ENCODE measurements at places on chromosomes 11 and 22. TPM values are rescaled to one million over a fixed set of nuclear protein-coding genes. Genes with fewer than 3 reads are reported as not detected.

GRCh38 chr11:26851696-26852095 lies 129.8 kb upstream of the SLC5A12 start:
- DNase-seq: no peak

- no peak for DNase-seq
Observed at GRCh38 chr22:48711031-48711431, 1116.6 kb downstream of the BRD1 start.

DNA sequence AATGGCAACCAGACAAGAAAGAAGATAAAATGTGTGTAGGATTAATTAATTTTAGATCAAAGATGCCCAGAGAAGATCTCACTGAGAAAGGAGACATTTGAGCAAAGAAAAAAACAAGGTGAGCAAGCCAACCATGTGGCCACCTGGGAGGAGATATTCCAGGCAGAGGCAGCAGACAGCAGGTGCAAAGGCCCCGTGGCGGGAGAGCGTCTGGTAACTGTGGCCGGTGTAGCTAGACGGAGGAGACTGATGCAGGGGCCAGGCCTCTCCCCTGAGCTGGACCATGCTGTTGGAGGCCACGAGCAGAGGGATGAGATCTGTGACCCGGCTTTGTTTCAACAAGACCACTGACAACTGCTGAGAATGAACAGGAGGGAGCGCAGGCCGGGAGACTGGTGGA lies 23.6 kb downstream of the NECTIN1 start:
- DNase-seq: no peak

- no peak for DNase-seq
Observed at GRCh38 chr11:100676901-100677300, 10.2 kb upstream of the ARHGAP42 start.

- DNase-seq: no peak
Observed at GRCh38 chr11:57562596-57562995, 4.9 kb downstream of the UBE2L6 start.

DNA sequence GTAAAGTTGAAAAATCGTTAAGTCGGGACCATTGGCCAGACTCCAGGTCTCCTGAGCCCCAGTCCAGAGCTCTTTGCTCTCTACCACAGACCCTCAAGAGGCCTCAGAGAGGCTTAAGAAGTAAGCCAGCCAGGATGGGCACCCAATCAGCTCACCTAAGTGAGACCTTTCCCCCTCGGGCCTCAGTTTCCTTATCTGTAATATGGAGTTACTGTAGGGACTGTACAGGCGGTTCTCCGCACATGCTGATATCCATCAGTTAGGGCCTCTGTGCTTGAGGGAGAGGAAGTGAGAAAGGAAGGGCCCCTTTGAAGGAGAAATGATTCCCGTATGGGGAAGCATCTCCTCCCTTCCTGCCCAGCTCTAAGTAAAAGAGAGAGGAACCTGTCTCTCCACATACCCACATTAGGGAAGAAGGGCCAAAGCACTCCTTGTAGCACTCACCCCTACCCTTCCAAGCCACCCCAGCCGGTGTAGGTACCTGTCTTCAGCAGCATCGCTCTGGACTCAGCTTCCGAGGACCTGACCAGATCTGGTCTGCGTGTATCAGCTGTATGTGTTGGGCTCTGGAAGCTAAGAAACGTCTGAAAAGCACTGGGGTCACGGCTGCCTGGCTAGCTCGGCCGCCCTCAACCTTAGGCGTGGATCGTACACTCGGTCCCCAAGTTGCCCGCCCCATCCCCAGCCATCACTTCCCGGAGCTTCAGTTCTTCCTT lies 653 bp downstream of the NAGA start:
- no peak for DNase-seq

DNA sequence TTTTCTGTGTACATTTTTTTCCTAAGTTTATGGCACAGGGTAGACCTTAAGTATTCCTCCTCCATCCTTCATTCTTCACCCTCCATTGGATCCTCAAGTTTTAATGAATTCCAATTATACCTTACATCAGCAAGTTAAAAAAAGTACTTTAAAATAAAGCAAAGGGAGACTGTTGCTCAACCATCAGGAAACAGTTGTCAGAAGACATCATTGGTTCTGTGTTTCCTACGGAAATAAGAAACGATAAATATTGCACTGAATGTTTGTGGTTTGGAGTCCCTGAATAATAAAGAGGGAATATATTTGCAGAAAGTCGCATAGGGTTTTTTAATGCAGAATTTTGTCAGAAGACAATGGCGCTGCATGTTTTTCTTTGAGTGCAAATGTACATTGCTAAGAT lies 28.1 kb upstream of the LDHA start:
- DNase-seq: no peak

- no peak for DNase-seq
Observed at GRCh38 chr11:33187998-33188722, 26.9 kb upstream of the CSTF3 start.

GRCh38 chr22:37916311-37916710 lies 10.2 kb downstream of the MICALL1 start:
- DNase-seq: no peak

DNA sequence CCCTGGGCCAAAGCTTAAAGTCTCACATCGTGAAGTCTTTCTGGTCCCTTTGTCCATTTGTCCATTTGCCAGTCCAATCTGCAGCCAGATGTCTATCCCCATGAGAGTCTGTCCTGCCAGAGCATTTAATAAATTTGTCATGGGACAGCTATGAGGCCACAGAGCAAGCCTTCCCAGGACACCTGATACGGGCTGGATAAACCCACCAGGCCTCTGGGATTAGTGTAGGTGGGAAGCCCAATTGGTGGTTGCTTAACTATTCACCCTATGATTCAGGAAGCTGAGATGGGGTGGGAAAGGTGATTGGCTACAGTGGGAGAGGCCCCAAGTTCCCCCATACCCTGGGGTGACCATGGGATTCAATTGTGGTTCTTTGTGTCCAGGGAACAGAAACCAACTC lies 39.9 kb downstream of the MYEOV start:
- DNase-seq: no peak

DNA sequence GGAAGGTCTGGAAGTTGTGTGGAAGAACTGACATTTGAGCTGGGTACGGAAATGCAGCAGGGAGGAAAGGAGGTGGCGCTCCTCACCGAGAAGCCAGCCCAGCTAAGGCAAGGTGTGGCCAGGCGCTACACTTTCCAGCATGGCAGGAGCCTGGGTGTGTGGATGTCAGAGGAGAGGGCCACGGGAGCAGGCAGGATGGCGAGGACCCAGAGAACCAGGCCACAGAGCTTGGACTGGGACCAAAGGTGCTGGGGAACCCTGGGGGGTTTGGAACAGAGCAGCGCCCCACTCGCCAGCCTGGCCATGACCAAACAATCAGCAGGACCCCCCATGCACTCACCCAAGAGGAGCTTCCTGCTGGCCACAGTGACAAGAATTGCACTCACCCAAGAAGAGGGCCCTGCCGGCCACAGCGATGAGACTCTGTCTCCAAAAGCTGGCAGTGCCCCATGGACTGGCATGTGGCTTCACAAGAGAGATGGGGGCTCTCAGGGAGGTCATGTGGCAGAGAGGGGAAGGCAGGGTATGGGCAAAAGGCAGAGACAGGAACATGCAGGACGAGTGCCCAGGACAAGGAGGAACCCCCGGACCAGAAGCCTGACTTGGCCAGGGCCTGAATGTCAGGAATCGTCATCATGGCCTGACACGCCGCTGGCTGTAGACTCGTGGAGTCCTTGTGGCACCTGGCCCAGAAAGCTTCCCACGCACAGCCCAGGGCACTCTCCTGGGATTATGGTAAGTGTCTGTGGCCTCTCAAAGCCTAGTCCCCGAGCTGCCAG lies 45.4 kb downstream of the IGF2 start:
- no peak for DNase-seq

GRCh38 chr22:37126882-37127281 lies 17.4 kb upstream of the TMPRSS6 start:
- DNase-seq: no peak

DNA sequence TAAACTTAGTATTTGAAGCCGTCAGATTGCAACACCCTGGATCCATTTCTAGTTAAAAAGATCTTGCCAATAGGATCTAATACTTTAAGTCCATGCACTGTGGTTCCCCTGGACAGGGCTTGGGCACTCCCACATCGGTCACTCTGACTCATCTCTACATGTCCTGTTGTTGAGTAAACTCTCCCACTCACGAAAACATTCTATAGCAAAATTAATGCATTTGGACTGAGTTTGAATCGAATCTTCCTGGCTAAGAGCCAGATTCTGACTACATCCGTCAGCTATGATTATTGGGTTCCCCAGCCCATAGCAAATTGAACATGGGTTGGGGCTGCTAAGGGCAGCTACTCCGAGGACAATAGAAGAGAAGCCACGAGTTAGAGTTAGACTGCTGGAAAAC lies 182.1 kb upstream of the SORL1-AS1 start:
- DNase-seq: no peak

- peak; percentile 21 for DNase-seq
Observed at GRCh38 chr11:534396-535209, 773 bp downstream of the HRAS start.

GRCh38 chr11:78653294-78653909 lies 78.7 kb upstream of the NARS2 start:
- DNase-seq: no peak

GRCh38 chr11:57214098-57214417 lies 23.0 kb downstream of the APLNR start:
- DNase-seq: no peak

DNA sequence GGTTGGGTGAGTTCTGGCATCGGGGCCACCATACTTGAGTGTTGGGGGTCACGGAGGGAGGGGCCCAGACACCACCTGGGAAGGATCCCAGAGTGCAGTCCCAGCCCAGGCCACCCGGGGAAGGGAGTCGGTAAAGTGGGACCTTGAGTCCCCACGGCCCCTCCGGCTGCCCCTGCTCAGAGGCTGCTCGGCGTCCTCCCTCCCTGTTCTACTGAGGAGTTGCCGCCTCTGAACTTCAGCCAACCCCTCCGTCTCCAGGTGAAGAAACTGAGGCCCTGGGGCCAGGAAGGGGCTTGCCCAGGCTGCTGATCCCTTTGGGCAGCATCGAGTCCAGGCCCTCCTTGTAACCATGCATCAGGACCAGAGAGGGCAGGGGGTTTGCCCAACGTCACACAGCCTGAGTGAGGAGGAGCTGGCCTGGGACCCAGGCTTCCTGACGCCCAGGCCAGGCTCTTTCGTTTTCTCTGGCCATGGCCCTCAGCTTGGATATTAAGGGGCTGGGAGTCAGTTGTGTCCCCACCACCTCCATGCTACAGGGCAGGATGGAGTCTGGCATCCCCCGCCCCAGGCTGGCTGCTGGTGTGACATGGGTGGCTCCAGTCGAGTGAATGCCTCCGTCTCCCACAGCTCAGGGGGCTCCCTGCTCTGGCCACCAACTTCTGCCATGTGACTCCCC lies 1.3 kb downstream of the PARVG start:
- DNase-seq: no peak

Gene KRTAP5-9
- 0.35 TPM for polyA plus RNA-seq

Gene FOXRED2
- 22.9 TPM for polyA plus RNA-seq

Gene MUC5B
- polyA plus RNA-seq: 0.13 TPM

Gene CREB3L1
- polyA plus RNA-seq: 25.4 TPM

Gene PKP3
- 13.9 TPM for polyA plus RNA-seq

Gene SLC25A45
- 11.9 TPM for polyA plus RNA-seq

Gene OPCML
- polyA plus RNA-seq: 2.3 TPM

Gene PRR33
- 0.11 TPM for polyA plus RNA-seq

Gene TPBGL
- polyA plus RNA-seq: 0.10 TPM

Gene GUCY1A2
- 30.3 TPM for polyA plus RNA-seq

Gene HOATZ
- polyA plus RNA-seq: 9.6 TPM

Gene CRYBB3
- polyA plus RNA-seq: 0.18 TPM

Gene FZD4
- polyA plus RNA-seq: 26.6 TPM

Gene FUT4
- polyA plus RNA-seq: 8.0 TPM

Gene YAP1
- 324 TPM for polyA plus RNA-seq
